ENCODE measurements at places on chromosomes 2 and 18.
A peak's percentile ranks its signal among the peaks of the same experiment; 100 is the strongest.

DNA sequence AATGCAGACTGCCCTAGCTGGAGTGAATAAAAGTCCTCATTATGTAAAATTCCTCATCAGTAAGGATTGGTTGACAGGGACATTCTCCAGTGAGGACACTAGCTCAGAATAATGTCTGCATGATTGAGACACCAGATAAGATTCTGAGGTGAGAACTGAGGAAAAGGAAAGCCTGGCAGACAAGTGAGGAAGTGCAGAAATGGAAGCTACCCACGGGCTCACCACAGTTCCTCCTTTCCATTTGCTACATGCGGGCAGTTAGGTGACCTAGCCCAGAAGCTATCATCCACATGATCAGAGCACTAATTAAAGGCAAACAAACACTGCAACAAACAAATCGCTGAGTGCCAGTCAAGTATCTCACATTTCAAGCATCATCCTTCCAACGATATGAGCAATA, 27.7 kb downstream of the NETO1 start:
- DNase-seq = peak; percentile 19

- DNase-seq = peak; percentile 71
Measured at GRCh38 chr2:231677632-231678104, 30.7 kb upstream of the PTMA start.

GRCh38 chr2:208099682-208100470, 24.4 kb downstream of the CRYGD start:
- DNase-seq = no peak

DNA sequence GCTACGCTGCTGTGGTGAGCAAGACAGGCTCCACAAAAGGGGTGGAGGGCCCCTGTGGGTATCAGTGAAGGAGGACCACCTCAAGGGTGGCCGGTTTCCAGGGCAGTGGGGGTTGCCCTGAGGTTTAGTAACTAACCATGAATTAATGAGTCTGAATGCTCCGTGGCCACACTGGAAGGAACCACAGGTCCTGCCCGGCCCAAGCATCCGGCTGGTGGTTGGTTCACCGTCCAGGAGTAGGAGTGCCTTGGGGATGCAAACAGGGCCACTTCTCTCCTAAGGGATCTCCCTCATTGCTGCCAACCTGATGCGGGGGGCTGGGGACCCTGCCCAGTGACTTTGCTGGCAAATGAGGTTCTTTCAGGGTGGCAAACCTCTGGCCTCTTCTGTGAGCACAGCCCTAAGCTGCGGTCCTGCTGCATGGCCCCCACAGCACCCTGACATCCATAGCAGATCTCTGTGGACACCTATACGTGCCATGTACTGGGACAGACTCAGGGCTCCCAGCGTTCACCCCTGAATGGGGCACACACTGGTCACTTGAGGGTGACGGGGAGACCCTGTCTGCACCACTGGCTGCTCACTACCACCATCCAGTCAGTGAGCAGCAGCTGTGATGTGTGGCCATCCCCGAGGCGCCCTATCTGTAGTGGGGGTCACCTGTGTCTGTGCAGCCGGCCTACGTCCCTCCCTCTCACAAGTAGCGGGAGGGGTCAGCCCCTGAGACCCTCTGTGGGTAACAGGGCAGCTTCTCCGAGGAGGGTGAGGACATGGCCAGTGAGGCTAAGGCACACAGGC, 41.6 kb downstream of the HS6ST1 start:
- no peak for DNase-seq

DNA sequence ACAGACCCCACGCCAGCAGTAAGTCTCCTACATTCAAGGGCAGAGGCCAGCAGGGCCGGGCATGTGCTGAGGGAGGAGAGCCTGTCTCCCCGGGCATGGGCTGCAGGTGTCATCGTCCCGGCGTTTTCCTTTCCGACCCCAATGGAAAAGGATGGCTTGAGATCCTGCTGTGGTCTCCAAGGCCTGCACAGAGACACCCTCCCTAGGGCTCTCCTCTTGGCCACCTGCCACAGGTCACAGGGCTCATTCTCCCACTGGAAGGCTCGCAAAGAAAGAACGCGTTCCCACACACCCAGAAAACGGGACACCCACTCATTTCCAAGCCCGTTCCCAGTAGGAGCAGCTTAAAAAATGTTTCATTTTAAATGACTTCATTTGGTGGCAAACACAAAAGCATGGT, 41.0 kb downstream of the DIPK1C start:
- no peak for DNase-seq

DNA sequence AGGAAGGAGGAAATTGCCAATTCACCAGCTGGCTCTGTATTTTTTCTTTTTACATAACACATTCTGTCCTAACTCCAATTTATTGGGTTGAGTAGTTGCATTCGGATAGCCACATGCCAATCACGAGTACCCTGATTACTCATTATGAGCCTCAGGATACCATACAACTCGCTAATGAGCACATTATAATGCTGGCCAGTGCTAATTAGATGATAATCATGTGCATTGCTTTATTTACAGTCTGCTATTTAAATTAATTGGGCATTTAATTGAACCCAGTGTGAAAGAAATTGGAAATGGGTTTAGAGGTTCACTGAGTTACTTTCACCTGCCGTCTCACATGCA, 15.2 kb downstream of the G6PC2 start:
- DNase-seq = no peak

DNA sequence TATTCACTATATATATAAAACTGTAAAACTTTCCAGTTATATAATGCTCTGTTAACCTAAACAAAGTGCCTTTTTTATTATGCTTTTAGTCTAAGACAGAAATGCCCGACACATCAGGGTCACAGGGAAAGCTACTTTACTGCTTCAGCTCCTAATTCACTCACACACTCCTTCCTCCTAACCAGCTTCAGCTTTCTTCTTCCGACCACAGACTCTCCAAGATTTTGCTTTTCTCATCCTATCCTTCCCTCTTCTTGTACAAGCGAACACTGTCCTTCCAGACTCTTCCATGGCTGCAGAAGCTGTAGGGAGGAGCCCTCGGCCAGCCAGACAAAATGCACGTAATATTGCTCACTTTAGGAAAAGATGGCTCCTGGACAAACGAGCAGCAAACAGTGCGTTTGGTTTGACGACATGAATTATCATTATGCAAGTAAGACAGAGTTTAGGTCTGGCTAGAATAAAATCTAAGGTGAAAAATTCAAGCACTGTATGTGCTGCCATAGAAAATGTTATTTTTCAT, 47.5 kb upstream of the HNRNPA3 start:
- peak; percentile 25 for DNase-seq

GRCh38 chr18:53796040-53796729, 428.3 kb downstream of the MBD2 start:
- DNase-seq = no peak

DNA sequence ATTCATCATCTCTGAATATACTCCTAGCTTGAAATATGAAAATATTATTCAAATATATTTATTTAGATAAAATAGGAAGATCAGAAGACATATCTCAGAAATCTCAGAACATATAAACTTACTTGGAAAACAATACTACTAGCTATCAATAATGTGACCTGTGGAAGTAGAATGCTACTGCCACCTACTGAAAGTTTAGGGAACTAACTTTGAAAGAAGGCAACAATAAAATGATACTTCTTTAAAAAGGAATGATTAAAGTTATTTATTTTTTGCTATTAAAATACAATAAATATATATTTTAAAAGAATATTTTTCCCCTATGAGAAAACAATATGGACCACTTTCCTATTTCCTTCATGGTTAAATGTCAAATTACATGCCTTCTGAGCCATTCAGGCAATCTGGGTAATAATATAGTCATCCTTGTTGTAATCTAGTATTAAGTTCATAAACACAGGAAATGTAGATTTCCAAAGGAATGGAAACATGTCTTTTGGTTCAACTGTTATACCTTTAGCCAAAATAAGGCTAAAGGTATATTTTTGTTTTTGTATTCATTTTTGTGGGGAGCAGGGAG, 26.0 kb downstream of the ACADL start:
- no peak for DNase-seq

GRCh38 chr2:96120091-96120720, 3.8 kb upstream of the ADRA2B start:
- no peak for DNase-seq

- no peak for DNase-seq
Measured at GRCh38 chr2:42663828-42664227, 95.4 kb downstream of the MTA3 start.

DNA sequence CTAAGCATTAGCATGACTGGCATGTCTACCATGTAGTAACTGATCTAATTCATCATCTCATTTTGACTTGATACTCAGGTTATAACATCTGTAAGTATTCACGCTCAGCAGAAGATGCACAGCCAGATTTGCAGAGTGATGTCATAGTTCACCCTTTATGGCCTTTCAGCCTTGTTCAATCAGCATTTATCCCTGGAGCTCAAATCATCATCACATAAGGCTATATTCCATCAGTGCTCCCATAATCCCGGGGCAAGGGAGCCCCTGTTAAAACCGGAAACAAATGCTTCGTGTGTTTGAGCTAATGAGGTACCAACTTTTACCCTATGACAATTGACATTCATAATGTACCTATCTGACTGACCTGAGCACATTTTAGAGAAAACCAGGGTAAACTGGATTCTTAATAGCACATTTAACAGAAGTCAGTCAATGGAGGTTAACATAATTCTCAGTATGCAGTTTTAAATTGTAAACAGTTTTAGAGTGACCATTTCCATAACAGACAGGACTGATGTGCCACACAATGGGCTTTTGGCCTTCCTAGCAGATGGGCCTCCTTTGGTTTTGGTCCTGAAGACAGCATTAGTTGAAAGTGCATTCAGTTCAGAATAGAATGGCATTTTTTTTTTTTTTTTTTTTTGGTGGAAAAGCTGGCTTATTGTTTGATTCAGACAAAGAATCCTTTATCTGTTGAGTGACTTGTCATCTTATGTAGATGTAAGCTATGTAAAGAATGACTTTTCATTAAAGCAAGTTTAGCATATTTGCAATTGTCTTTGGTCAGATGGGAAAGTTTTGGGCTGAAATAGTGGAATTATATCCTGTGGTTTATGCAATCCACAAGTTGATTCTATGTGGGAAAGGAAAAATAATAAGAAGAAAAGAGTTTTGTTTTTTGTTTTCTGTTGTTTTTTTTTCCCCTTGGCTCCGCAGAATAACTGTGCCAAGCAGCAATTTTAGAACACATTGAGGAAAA, 866.0 kb upstream of the ACVR2A start:
- DNase-seq = no peak

GRCh38 chr2:64018701-64019082, 536 bp downstream of the VPS54 start:
- DNase-seq = no peak

- DNase-seq = no peak
Measured at GRCh38 chr2:72361521-72361920, 213.9 kb upstream of the CYP26B1 start.

- no peak for DNase-seq
Measured at GRCh38 chr2:212505586-212505985, 33.0 kb downstream of the ERBB4 start.

DNA sequence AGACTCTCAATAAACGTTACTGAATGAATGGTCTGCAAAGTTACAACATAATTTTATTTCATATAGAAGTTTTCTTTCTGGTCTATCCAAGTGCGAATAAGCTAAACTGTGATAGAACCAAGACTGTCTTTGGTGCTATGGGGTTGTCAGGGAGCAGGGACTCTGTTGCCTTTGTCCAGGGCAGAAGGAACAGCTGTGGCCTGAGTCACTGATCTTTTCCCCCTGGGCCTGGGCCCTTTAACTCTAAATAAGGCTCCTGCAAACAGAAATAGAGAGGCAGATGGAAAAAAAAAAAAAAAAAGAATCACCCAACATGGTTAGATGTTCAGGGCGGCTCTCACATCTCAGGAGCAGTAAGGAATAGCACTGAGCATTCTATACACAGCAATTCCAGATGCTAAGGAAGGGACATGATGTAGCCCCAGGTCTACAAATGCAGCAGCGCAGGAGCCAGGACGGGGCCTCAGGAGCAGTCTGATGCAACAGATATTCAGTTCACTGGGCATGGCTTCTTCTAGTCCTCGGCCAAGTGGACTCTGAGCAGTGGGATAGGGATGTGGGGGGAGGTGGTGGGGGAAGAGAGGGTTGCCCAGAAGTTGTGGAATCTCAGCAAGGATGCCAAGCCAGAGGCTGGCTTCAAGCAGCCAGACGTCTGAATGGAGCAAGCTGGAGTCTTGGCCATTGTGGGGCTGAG, 247.1 kb upstream of the SIX2 start:
- DNase-seq = no peak

GRCh38 chr2:647003-647560, 30.1 kb downstream of the TMEM18 start:
- DNase-seq = no peak

DNA sequence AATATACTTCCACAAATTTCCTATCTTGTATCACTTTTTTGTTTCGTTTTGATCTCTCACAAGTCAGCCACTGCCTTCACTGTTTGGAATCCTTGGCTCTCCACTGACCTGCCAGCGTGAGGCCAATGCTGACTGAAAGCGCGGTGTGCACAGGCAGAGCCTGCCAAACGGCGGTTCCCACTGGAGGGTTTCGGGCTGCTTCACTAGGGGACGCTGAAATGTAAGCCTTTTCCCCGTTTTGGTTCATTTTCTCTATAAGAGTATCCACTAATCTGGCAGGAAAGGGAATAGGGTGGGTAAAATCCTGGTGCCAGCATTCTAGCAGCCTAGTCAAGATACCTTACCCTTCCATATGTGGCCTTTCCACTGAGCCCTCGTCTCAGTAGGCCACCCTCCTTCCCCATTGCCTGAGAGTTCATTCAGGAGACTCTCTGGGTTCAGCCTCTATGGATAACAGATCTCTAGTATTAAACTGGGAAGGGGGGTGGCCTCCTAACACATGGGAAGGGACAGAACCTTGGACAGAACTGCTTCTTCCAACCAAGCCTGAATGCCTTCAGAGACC, 91.5 kb downstream of the DYM start:
- DNase-seq = peak; percentile 18

DNA sequence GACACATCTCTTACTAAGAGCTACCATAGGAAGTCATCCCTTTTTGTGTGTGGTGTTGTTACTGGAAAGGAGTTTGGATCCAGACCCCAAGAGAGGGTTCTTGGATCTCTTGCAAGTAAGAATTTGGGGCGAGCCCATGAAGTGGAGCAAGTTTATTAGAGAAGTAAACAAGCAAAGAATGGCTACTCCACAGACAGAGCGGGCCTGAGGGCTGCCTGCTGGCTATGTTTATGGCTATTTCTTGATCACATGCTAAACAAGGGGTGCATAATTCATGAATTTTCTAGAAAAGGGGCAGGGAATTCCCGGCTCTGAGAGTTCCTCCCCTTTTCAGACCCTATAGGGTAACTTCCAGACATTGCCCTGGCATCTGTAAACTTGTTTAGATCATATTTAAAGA, 30.6 kb upstream of the PXDN start:
- no peak for DNase-seq

- DNase-seq = no peak
Measured at GRCh38 chr2:158464426-158465281, 7.9 kb downstream of the PKP4 start.
